ENCODE measurements at places on chromosomes 6 and 20.

DNA sequence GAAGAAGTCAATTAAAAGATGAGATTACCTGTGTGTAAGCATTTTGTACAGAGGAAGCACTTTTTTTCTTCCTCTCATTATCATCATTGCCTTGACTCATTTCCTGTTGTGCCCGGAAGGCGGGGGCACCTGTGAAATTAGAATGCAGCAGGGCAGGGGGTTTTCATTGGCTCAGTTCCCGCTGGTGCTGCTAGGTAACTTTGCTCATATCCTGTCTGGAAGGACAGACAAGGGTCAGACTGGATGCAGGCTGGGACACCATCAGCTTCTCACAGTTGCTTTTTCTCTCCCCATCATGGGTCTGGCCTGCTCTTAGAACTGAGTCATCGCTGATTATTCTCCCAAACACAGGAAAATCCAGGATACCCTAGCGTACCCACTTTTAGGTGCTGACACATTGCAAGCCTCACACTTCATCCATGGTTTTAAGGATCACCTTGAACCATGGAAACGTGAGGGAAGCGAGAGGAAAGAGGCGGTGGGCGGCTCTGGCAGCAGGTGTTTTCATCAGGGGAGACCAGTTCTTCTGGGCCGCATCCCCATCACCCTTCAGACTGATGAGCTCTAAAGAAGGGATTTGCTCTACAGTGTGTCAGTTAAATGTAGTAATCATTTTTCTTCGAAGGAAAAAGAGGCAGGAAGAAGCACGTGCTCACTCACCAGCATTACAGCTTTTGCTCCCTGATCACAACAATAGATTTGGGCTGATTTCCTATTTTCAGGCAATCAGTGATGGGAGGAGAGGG, 195.7 kb upstream of the SASH1 start:
- DNase-seq = no peak

DNA sequence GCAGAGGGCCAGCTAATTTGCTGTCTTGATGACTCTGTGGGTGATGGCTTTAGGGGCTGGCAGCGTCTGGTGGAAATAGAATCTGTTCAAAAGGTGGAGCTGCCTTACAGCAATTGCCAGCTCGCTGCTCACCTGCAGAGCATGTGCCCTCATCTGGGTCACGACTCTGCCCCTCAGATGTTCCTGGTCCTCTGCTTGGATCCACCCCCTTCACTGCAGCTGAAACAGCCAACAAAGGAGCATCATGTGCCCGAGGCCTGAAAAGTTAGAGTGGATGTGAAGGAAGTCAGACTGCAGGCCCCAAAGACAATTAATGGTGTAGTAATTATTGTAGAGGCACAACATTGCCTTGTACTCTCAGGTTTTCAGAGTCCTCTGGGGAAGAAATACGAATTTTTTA, 19.9 kb downstream of the RREB1 start:
- DNase-seq = no peak

GRCh38 chr20:62766716-62767115, 29.6 kb upstream of the MRGBP start:
- no peak for DNase-seq

DNA sequence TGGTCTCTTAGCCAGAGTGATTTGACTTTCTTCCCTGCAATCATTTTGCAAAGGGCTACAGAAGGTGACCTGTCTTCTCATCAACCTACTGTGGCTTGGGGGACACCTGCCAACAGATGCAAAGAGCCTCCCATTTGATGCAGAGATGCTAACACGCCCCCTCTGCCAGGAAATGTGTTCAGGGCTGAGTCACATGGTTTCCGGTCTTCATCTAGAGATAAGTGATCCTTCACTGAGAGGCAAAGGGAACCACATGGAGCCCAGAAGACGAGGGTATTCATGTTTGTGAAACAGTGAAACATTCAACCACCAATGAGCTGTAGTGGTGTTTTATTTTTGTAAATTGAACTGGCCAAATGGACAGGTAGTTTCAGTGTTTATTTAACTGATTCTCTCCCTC, 109.0 kb upstream of the RIN2 start:
- DNase-seq = no peak
